ENCODE measurements at places on chromosomes 7 and 10. TPM values are rescaled to one million over a fixed set of nuclear protein-coding genes. Genes with fewer than 3 reads are reported as not detected.
A peak's percentile ranks its signal among the peaks of the same experiment; 100 is the strongest.

GRCh38 chr10:128048819-128049210, 77.4 kb downstream of the MKI67 start:
- H3K27ac ChIP-seq, result peak overlapping the region; percentile 29
- no peak overlapping the region for H3K4me3 ChIP-seq
- H3K4me1 ChIP-seq, result no peaks in the 10 kb centered on the region
- no peaks in the 10 kb centered on the region for H3K36me3 ChIP-seq
- H3K27me3 ChIP-seq, result no peaks in the 10 kb centered on the region
- DNase-seq, result no peak

DNA sequence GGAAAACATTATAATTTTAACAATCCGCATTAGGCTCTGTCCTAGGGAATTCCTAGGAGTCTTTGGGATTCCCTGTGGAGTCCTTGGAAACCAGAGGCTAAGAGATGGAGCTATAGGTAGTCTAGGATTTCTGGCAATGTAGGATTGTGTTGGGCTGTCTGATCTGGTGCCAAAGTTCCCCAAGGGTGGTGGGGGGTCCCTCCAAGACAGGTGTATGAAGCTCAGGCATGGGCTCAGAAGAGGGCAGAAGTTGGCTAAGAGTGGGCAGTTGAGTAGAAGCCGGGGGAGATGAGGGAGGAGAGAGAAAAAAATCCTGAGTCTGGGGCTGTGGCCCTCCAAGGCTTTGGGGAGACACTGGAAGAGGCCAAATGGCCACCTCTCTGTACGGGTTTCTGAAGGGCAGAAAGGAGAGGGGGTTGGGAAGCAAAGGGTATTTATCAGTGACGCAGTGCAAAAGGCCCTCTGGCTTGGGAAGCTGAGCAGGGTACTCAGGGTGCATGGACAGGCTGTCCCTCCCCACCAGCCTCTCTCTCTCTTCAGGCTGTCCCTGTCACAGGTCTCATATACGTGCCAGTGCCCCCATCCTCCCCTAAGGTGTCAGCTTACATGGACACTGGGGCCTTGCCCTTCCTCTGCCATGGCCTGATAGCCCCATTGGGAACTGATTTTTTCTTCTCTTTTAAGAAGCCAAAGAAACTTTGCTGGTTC, 929 bp downstream of the HOXA6 start:
- H3K27ac ChIP-seq, result peak overlapping the region; percentile 92
- H3K4me1 ChIP-seq, result peaks cover 49% of the 10 kb centered on the region
- peak; percentile 64 for DNase-seq
- H3K36me3 ChIP-seq, result peaks cover 20% of the 10 kb centered on the region
- H3K4me3 ChIP-seq, result no peak overlapping the region

DNA sequence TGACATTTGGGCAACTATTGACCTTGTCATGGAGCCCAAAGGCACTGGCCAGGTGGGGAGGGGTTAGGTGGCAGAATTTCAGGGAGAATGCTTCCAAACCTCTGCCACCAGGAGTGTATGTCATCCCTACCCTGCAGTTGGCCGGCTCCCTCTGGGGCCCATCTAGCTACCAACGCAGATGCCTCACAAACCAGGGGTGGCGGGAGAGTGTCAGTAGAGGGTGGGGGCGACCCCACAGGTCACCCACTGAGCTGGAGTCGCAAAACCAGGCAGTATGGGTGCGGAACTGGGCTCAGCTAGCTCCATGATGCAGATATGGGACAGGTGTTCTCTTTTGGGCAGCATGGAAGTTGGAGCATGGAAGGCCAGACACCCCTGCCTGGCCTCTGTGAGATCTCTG, 51.4 kb downstream of the FAM241B start:
- no peak overlapping the region for H3K4me3 ChIP-seq
- H3K27ac ChIP-seq, result no peak overlapping the region
- no peaks in the 10 kb centered on the region for H3K36me3 ChIP-seq
- H3K27me3 ChIP-seq, result peaks cover 6% of the 10 kb centered on the region

- DNase-seq, result peak; percentile 61
- H3K36me3 ChIP-seq, result peaks cover 8% of the 10 kb centered on the region
- H3K27me3 ChIP-seq, result no peaks in the 10 kb centered on the region
- peaks cover 7% of the 10 kb centered on the region for H3K4me1 ChIP-seq
- peak overlapping the region; percentile 52 for H3K4me3 ChIP-seq
- peak overlapping the region; percentile 90 for H3K27ac ChIP-seq
These were observed 982 bp downstream of the SFXN3 start for GRCh38 chr10:101031796-101032636.

RNF133 gene
- total RNA-seq, result not detected

GRCh38 chr10:50990568-50991455, 83.5 kb upstream of the PRKG1 start:
- peaks cover 28% of the 10 kb centered on the region for H3K4me1 ChIP-seq
- H3K27ac ChIP-seq, result peak overlapping the region; percentile 96
- H3K36me3 ChIP-seq, result no peaks in the 10 kb centered on the region
- no peaks in the 10 kb centered on the region for H3K27me3 ChIP-seq
- H3K4me3 ChIP-seq, result peak overlapping the region; percentile 77

GRCh38 chr10:111756217-111757061, 427.1 kb downstream of the GPAM start:
- DNase-seq, result no peak
- H3K27ac ChIP-seq, result no peak overlapping the region
- H3K4me1 ChIP-seq, result no peaks in the 10 kb centered on the region

POM121C gene
- total RNA-seq, result 7.6 TPM

ANKIB1 gene
- 11.5 TPM for total RNA-seq

DNA sequence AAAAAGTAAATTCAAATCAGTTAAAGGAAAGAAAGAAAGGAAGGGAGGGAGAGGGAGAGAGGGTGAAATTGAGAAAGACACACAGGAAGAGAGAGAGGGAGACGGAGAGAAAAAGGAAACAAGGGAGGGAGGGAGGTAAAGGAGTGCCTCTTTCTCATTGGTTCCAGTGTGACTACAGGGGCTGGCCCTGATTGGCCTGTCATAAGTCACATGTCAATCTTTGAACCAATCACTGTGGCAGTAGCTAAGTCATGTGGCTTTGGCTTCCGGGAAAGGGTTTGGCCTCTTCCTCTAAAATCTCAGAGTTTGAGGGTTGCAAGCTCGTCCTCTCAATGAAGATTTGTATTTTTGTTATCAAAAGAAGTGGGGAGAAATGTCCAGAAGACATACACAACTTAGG, 150.2 kb downstream of the RAB11FIP2 start:
- H3K36me3 ChIP-seq, result no peaks in the 10 kb centered on the region
- no peaks in the 10 kb centered on the region for H3K4me1 ChIP-seq
- DNase-seq, result no peak
- no peaks in the 10 kb centered on the region for H3K27me3 ChIP-seq
- H3K27ac ChIP-seq, result no peak overlapping the region

- peaks cover 33% of the 10 kb centered on the region for H3K4me1 ChIP-seq
- H3K27ac ChIP-seq, result peak overlapping the region; percentile 57
- no peaks in the 10 kb centered on the region for H3K36me3 ChIP-seq
- peak overlapping the region; percentile 11 for H3K4me3 ChIP-seq
These were observed 171.2 kb downstream of the PRKAG2 start for GRCh38 chr7:151705636-151706276.

DNA sequence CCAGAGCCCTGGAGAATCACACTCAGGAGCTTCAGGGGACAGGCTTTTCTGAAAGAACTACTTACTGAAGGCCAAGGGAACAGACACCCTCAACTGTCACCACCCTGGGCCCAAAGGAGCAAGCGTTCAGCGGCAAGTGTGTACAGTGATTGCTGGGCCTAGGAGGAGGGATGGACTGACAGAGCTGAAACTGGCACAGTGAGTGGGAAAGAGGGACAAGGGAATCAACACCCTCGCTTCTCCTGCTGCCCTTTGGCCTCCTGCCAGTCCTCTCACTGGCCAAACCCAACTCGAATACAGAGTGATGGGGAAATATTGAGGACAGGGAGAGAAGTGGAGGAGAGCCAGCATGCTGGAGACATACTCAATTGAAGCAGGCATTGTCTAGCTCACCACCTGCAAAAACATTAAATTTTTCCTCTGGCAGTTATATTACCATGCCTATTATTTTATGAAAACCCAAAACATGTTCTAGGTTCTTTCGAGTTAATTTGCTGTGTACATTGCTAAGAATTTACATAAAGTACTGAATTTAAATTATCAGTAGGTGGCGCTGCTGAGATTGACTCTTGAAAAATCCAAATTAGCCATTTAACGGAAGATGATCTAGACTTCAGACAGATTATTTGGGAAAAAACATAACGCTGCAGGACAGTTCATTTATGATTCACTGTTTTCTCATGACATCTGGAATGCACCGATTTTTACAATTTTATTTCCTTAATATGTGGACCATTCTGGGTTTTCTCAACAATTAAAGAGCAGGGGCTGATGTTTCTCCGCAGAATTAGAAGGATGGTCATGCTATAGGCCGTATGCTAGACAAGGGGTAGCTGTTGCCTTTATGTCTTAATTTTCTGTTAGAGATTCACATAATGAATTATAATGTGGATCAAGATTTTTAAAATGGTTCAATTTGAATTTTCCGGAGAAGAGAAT, 14.7 kb upstream of the TMEM236 start:
- peaks cover 17% of the 10 kb centered on the region for H3K4me1 ChIP-seq
- no peak for DNase-seq
- no peaks in the 10 kb centered on the region for H3K27me3 ChIP-seq
- no peak overlapping the region for H3K27ac ChIP-seq
- no peak overlapping the region for H3K4me3 ChIP-seq

IFIT2 gene
- total RNA-seq, result 0.88 TPM

DNA sequence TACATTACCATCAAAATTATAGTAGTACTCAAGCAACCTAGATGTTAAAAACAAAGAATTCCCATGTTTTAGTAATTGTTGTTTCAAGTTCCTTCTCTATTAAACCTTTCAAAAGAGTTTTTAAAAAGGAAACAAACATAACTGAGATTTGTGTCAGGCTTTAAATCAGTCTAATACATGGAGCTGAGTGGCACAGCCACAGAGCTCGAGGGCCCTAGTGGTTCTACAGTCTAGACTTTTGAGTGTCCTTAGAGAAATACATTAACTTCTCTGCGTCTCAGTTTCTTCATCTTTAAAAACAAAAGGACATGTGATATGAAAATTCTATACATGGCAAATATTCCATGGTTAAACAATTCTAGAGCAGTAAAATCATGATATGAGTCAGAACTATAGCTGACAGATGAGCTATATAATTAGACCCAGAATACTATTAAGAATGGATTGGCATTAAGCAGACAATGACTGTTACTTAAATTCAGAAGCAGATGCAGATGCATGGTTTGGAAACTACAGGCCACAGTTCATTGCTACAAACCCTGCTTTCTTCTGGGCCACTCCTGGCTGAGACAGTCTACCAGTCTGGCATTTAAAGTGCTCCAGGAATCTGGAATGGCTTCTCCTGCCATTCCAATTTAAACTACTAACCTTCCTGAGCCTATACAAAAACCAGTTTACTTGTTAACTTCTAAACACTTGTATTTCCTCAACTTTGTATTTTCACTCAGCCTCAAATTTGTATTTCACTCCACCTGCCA, 77.4 kb downstream of the EPC1 start:
- H3K4me3 ChIP-seq, result no peak overlapping the region
- no peak overlapping the region for H3K27ac ChIP-seq
- DNase-seq, result no peak

GRCh38 chr7:143906895-143907294, 4.9 kb upstream of the TCAF1 start:
- no peaks in the 10 kb centered on the region for H3K36me3 ChIP-seq
- no peaks in the 10 kb centered on the region for H3K4me1 ChIP-seq
- DNase-seq, result no peak
- no peak overlapping the region for H3K27ac ChIP-seq
- no peaks in the 10 kb centered on the region for H3K27me3 ChIP-seq

DNA sequence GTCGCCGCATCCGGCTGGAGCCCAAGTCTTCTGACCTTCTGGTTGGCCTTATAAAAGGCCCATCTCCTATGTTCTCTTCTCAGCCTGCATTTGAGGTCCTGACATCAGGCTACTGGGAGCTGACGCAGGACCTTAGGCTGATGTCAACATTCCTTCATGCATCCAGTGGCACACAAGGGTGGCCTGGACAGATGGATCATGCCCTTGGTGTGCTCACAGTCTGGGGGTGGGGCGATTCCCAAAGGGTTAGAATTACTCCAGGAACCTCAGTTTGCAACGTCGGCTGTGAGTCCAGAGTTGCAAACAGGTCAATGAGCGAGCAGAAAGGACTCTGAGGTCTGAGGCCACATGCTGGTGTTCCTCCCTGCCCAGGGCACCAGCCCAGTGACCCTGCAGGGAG, 8.2 kb upstream of the CLIP2 start:
- no peak overlapping the region for H3K4me3 ChIP-seq
- H3K27me3 ChIP-seq, result no peaks in the 10 kb centered on the region
- H3K36me3 ChIP-seq, result no peaks in the 10 kb centered on the region
- H3K27ac ChIP-seq, result no peak overlapping the region
- no peaks in the 10 kb centered on the region for H3K4me1 ChIP-seq

- DNase-seq, result no peak
- peak overlapping the region; percentile 84 for H3K27ac ChIP-seq
- H3K27me3 ChIP-seq, result no peaks in the 10 kb centered on the region
- peak overlapping the region; percentile 91 for H3K4me3 ChIP-seq
- no peaks in the 10 kb centered on the region for H3K36me3 ChIP-seq
These were observed 994 bp upstream of the MAGI2 start for GRCh38 chr7:79454361-79454960.

MSRB2 gene
- total RNA-seq, result 43.5 TPM

- H3K27ac ChIP-seq, result no peak overlapping the region
- DNase-seq, result no peak
- H3K4me3 ChIP-seq, result no peak overlapping the region
- H3K27me3 ChIP-seq, result no peaks in the 10 kb centered on the region
- peaks cover 2% of the 10 kb centered on the region for H3K36me3 ChIP-seq
These were observed 23.3 kb downstream of the SEM1 start for GRCh38 chr7:96686305-96686704.

GRCh38 chr10:49655099-49655498, 24.4 kb upstream of the C10orf53 start:
- no peaks in the 10 kb centered on the region for H3K36me3 ChIP-seq
- no peak overlapping the region for H3K27ac ChIP-seq
- no peak overlapping the region for H3K4me3 ChIP-seq
- no peak for DNase-seq

NRG3 gene
- total RNA-seq, result not detected

DNAJC9 gene
- total RNA-seq, result 10.0 TPM

DNA sequence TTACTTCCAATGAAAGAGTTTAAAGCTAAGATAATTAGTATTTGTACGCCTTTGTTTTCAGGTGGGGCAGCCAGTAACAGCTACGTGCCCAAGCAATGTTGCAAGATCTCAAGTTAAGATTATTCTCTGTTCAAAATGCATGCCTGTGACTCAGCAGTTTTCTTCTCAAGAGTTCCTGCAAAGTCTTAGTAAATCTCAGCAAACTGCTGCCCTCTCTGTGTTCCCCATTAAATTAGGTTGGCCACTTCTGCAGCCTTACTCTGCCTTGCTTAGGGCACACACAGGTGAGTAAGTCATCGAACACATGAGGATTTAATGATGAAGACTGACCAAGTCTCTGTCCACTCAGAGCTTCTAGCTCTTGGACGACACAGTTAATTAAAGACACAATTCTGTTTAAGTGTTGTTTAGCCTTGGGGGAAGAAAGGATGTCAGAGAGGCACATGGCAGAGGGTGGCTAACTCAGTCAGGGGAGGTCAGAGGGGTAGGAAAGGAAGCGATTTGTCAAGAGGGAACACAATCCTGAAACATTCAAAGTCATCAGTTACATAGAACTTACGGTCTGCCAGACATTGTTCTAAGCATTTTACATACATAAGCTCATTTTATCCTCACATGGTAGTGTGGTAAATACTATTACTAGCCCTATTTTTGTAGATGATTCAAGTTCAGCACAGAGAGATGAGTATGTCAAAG, 20.2 kb upstream of the SLC35G1 start:
- H3K36me3 ChIP-seq, result no peaks in the 10 kb centered on the region
- H3K4me3 ChIP-seq, result no peak overlapping the region
- H3K27ac ChIP-seq, result no peak overlapping the region
- H3K27me3 ChIP-seq, result no peaks in the 10 kb centered on the region
- no peak for DNase-seq
- no peaks in the 10 kb centered on the region for H3K4me1 ChIP-seq

Data from gastrocnemius medialis (tissue), 4 donors.